ENCODE measurements at places on chromosomes 1 and 21. TPM values are rescaled to one million over a fixed set of nuclear protein-coding genes. Genes with fewer than 3 reads are reported as not detected.
A peak's percentile ranks its signal among the peaks of the same experiment; 100 is the strongest.

- no peak for DNase-seq
These were observed 155.1 kb downstream of the VPS13D start for GRCh38 chr1:12384836-12385456.

DNA sequence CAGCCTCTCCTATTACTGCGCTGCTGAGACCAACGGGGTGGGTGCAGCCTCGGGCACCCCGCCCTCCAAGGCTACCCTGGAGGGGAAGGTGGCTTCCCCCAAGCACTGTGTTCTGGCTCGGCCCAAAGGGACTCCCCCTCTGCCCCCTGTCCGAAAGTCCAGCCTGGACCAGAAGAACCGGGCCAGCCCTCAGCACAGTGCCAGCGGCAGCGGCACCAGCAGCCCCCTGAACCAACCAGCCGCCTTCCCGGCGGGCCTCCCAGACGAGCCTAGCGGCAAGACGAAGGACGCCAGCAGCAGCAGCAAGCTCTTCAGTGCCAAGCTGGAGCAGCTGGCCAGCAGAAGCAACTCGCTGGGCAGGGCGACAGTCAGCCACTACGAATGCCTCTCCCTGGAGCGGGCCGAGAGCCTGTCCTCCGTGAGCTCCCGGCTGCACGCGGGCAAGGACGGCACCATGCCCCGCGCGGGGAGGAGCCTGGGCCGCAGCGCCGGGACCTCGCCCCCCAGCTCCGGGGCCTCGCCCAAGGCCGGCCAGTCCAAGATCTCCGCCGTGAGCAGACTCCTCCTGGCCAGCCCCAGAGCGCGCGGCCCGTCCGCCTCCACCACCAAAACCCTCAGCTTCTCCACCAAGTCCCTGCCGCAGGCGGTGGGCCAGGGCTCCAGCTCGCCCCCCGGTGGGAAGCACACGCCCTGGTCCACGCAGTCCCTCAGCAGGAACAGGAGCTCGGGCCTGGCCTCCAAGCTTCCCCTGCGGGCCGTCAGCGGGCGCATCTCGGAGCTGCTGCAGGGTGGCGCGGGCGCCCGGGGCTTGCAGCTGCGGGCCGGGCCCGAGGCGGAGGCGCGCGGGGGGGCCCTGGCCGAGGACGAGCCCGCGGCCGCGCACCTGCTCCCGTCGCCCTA lies 533.1 kb downstream of the KIF26B start:
- DNase-seq, result no peak

- DNase-seq, result no peak
These were observed 220.3 kb upstream of the LYPLAL1 start for GRCh38 chr1:218953386-218953785.

CSF3R gene
- total RNA-seq, result 4.3 TPM

GRCh38 chr1:49651136-49651535 lies 372.6 kb downstream of the AGBL4 start:
- no peak for DNase-seq

GRCh38 chr21:27799861-27800260 lies 833.0 kb upstream of the ADAMTS5 start:
- DNase-seq, result no peak

DNA sequence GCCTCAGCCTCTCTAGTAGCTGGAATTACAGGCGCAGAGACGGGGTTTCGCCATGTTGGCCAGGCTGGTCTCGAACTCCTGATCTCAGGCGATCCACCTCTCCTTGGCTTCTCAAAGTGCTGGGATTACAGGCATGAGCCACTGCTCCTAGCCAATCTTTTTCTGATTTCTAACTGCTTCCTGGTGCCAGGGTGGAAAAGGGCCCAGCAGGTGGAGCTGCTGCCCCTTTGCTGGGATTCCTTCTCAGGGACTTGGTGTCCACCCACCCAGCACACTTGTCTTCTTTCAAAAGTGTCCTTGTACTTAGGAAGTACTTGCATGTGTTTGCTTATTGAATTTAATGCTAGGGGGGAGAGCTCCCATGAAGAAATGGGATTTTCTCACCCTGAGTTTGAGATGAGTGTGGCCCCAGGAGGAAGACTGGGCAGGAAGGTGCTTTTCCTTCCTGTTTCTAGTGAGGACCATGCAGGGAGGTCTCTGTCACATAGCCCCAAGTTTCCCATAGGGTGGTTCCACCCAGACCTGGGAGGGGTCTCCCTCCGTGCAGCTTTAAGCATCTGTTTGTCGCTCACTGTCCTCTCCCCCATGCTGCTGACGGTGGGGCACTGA lies 14.2 kb downstream of the UTP11 start:
- no peak for DNase-seq

DNA sequence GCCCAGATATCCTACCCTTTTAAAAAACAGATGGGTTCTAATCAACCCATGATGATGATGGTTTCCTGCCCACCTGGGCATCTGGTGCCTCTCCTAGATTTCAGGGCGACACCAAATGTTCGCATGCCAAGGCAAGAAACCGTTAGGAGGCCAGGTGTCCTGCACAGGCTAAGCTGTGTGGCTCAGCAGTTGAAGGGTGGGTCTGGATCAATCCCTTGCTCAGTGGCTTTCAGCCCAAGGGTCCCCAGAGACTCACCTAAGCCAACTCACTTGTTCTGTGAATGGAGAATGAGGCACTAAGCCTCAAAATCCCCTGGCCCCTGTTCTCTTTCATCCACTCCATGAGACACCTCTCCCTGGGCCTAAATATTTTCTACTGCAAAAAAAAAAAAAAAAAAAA lies 169.1 kb upstream of the EDN2 start:
- DNase-seq, result no peak

ANKRD45 gene
- total RNA-seq, result not detected

GRCh38 chr21:16376673-16377072 lies 646.9 kb downstream of the USP25 start:
- DNase-seq, result no peak

DNA sequence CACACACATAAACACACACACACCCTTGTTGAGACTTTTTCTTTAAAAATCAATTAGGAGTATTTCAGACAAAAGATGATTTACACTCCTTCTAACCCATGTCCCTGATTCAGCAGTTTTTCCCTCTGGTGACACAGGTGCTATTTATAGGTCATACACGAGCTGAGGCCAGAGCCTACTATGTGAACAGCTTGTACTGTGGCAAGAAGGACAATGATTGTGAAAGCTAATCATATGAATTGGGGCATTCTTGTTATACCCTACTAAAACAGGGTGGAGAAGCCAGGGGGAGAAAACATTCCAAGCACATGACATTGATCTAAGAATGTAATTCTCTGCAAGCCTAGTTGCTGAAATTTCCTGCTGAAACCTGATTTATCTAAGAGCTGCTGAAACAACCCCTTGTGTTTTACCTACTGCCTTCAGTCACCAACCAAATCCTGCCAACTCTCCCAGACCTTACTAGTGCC lies 60.3 kb downstream of the XCL1 start:
- DNase-seq, result peak; percentile 51

OR2L3 gene
- not detected for total RNA-seq

- DNase-seq, result no peak
These were observed 3.9 kb downstream of the NEGR1 start for GRCh38 chr1:72278461-72278860.

DNA sequence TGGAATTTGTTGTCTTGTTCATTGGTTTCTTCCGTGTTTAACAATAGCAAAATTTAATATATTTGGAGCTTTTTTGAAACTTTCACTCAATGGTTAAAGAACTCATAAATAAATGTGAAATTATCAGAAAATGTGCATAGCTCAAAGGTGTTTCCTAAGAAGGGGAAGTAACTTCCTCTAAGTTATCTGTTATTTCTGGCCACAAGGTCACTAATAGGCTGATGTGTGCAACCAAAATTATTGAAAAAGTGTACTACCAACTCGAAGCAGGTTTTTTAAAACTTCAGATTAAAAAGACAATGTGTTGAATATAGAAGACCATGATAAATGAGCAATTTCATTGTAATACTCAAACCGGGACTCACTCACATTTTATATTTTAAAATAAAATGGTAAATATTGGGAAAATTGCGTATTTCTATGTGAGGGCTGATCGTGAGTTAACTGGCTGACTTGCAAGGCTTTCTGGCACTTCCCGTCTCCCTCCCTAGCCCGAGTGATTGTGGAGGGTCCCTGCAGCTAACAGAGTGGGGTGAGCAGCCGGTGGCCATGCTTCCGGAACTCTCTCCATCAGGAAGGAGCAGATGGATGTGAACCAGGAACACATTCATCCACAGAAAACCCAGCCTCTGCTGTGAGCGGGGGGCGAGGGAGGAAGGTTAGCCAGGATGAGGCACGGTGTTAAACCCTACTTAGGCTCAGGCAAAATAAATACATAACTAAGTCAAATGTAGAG lies 96.9 kb downstream of the ERG start:
- no peak for DNase-seq

ELAVL4 gene
- total RNA-seq, result 0.18 TPM

LINGO4 gene
- total RNA-seq, result 0.15 TPM

- no peak for DNase-seq
These were observed 2.4 kb downstream of the ECHDC2 start for GRCh38 chr1:52919051-52919722.

DNA sequence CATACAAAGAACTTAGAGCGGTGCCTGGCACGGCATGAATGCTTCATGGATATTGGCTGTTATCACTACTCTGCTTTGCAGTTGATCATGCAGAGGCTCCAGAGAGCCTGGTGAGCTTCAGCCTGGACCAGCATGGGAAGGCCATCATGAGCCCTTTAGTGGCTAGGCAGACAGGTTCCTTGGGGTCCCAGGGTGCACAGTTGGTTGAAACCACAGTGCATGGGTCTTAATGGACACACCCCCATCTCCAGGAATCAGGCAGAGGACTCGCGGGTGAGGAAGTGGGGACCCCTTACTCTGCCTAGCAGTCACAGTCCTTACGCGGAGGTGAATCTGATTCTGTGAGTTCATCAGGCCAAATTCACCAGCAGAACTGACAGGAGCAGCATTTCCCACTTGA lies 1.1 kb downstream of the GJB5 start:
- DNase-seq, result no peak

DNA sequence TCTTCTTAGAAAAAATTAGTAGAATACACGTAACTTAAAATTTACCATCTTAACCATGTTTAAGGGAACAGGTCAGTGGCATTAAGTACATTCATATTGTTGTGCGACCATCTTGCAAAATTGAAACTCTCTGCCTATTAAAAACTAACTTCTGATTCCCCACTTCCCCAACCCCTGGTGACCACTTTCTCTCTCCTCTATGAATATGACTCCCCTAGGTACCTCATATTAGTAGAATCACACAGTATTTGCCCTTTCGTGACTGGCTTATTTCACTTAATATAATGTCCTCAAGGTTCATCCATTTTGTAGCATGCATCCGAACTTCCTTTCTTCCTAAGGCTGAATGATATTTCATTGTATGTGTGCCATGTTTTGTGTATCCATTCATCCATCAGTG lies 15.1 kb upstream of the TARBP1 start:
- no peak for DNase-seq

GRCh38 chr1:112957133-112957812 lies 1.3 kb upstream of the SLC16A1 start:
- DNase-seq, result no peak
